ENCODE measurements at places on chromosomes 2 and 18.

- DNase-seq: no peak
These were observed 60.9 kb downstream of the KCTD1 start for GRCh38 chr18:26487437-26487836.

- no peak for DNase-seq
These were observed 104.6 kb downstream of the CAPN13 start for GRCh38 chr2:30702694-30703093.

GRCh38 chr2:85436836-85437487 lies 18.4 kb downstream of the SH2D6 start:
- peak; percentile 67 for DNase-seq

DNA sequence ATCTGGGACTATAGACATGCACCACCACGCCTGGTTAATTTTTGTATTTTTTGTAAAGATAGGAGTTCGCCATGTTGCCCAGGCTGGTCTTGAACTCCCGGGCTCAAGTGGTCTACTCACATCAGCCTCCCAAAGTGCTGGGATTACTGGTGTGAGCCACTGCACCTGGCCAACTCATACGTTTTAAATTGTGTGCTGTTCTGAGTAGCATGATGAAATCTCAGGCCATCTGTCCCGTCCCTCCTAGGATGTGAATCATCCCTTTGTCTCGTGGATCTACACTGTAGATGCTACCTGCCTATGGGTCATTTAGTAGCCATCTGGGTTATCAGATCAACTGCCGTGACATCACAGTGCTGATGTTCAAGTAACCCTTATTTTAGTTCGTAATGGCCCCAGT lies 38.5 kb upstream of the RMP24 start:
- no peak for DNase-seq

- DNase-seq: no peak
These were observed 98.9 kb downstream of the PHLPP1 start for GRCh38 chr18:62814132-62814759.

DNA sequence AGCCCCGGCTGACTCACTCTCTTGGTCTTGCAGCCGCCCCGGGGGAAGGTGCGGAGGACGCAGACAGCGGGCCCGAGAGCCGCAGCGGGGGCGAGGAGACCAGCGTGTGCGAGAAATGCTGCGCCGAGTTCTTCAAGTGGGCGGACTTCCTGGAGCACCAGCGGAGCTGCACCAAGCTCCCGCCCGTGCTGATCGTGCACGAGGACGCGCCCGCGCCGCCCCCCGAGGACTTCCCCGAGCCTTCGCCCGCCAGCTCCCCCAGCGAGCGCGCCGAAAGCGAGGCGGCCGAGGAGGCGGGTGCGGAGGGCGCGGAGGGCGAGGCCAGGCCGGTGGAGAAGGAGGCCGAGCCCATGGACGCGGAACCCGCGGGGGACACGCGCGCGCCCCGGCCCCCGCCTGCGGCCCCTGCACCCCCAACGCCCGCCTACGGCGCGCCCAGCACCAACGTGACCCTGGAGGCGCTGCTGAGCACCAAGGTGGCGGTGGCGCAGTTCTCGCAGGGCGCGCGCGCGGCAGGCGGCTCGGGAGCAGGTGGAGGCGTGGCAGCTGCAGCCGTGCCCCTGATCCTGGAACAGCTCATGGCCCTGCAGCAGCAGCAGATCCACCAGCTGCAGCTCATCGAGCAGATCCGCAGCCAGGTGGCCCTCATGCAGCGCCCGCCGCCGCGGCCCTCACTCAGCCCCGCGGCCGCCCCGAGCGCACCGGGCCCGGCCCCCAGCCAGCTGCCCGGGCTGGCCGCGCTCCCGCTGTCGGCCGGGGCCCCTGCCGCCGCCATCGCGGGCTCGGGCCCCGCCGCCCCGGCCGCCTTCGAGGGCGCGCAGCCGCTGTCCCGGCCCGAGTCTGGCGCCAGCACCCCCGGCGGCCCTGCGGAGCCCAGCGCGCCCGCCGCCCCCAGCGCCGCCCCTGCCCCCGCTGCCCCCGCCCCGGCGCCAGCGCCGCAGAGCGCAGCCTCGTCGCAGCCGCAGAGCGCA lies 12.7 kb downstream of the SALL3 start:
- no peak for DNase-seq

GRCh38 chr2:30625701-30626100 lies 178.7 kb downstream of the LCLAT1 start:
- no peak for DNase-seq

DNA sequence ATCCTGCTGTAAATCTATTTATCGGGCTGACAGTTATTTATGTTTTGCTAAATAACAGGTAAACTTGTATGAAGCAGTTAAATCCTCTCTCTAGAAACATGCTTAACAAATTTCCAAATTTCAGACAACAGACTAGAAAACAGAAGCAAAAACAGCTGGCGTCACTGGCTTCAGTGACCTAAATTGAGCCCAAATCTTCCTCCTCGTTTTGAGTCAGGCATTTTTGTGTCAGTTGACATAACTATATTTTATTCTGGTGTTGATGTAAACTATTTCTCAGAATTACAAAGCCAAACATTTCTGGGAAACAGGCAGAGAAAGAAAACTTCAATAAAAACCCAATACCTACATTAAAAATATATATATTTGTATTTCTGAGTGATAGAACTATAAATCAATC lies 21.7 kb downstream of the RBMS1 start:
- DNase-seq: no peak

DNA sequence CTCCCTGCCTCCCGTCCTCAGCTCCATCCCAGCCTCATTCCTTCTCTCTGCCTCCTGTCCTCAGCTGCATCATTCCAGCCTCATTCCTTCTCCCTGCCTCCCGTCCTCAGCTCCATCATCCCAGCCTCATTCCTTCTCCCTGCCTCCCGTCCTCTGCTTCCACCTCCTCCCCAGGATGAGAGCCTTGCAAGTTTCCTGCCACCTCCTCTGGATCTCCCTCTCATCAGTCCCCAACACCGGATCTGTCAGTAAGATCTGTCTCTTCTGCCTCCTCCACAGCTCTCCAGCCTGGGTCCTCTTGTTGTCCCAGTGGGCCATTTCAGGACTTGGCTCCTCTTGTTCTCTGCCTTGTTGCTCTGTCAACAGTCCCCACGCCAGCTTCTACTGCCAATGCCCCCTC lies 130.9 kb downstream of the NDUFA10 start:
- DNase-seq: peak; percentile 16

GRCh38 chr18:34862561-34862960 lies 152.5 kb downstream of the DTNA start:
- no peak for DNase-seq

GRCh38 chr2:95301876-95302641 lies 4.9 kb downstream of the KCNIP3 start:
- no peak for DNase-seq

DNA sequence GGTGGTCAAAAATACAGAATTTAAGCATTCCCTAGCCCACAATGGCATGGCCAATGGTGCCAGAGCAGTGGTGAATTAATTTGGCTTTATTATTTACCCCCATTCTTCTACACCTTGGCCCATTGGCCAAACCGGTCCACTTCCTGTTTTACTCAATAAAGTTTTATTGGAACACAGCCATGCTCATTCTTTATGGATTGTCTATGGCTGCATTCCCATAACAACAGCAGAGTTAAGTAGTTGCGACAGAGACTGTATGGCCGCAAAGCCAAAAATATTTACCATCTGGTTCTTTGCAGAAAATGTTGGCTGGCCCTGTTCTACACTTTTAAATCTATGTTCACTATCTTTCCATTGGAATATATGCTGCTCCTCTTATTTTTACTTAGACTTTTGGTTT lies 130.3 kb upstream of the CCDC68 start:
- DNase-seq: no peak

GRCh38 chr2:39786761-39787522 lies 7.9 kb upstream of the THUMPD2 start:
- no peak for DNase-seq

- no peak for DNase-seq
These were observed 3.6 kb downstream of the LRRTM1 start for GRCh38 chr2:80300954-80301353.

GRCh38 chr2:1366546-1367134 lies 46.6 kb upstream of the TPO start:
- peak; percentile 74 for DNase-seq

DNA sequence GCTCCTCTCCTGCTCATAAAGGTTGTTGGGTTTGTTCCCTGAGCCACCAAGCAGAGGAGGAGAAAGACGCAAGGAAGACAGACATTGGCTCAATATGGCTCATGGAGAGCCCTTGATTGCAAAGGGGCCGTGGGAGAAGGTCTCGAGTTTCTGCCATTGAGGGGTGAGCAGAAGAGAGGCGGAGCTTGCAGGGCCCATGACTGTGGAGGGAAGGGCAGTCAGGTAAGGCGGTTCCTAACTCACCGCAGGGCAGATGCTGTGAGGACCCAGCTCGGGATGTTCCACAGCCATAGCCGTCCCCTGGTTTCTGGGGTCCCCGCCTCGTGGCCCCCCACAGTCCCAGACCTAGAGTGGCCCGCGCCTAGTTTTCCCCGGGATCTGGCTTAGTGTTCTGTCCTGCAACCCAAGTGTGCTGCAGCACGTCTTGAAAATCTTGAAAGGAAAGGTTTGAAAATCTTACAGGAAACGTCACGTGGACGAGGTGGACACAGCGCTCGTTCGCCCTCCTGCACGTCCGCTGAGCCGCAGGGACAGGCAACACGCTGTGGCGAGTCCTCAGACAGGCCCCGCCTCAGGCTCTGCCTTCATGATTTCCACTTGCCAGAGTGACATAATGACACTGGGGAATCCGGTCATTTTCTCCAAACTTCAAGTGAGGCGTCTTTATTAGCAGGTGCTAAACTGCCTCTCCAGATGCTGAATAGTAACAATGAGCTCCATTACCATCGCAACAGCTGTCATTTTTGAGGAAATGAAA lies 105.5 kb upstream of the HDAC4 start:
- DNase-seq: peak; percentile 30

GRCh38 chr18:73535990-73536389 lies 611.6 kb downstream of the FBXO15 start:
- no peak for DNase-seq

Data from Right ventricle myocardium inferior (tissue), 1 donor.